ENCODE measurements at places on chromosomes 13 and 19. TPM values are rescaled to one million over a fixed set of nuclear protein-coding genes. Genes with fewer than 3 reads are reported as not detected.

The ANGPTL8 gene
- total RNA-seq: 1.2 TPM

The CACNG8 gene
- total RNA-seq: not detected

The RNF113B gene
- not detected for total RNA-seq

- no peak for DNase-seq
These were observed 3.9 kb downstream of the SIX5 start for GRCh38 chr19:45764945-45765701.

DNA sequence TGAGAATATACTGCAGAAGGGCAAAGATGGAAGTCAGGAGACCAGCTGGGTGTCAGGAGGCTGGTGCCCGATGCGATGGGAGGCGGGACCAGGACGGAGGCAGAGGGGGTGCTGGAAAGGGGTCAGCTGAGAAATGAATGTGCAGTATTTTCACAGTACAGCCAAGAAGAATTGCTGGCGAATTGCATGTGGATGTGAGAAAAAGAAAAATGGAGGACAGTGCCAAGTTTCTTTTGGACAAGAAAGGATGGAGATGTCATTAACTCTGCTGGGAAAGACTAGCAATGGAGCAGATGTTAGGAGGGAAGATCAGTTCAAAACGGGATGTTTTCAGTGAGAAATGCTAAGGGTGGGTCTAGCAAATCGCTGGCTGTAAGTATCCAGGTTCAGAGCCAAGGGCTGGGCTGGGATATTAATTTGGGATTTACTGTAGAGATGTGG lies 7.0 kb downstream of the CRYL1 start:
- no peak for DNase-seq

GRCh38 chr13:98225036-98225940 lies 48.2 kb upstream of the RNF113B start:
- no peak for DNase-seq

DNA sequence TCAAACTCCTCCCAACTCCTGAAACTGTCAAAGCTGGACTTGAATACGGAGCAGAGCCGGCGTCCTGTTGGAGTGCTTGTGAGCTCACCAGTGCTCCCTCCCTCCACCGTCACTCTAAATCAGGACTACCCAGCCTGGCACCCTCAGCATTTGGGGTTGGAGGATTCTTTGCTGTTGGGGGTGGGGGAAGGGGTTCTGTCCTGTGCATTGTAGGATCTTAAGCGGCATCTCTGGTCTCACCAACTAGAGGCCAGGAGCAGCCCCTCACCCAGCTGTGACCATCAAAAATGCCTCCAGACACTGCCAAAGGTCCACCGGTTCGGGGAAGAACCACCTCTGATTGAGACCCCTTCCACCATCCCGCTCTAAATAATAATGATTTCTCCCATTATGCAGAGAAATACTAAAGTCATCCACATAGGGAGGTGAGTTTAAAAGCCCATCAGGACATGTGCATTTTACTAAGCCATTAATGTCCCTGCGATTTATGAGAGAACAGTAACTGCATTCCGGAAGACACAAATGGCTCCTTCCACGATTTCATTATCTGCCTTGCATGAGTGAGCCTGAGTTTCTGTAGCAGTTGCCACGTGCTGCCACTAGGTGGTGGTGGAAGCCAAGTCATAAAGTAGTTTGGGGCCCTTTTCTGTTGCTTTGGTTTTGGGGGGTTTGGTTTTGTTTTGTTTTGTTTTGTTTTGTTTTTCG lies 16.1 kb upstream of the USP29 start:
- DNase-seq: peak; percentile 32
